ENCODE measurements at places on chromosomes 7 and 10.

- no peaks in the 10 kb centered on the region for H3K4me1 ChIP-seq
- no peaks in the 10 kb centered on the region for H3K27me3 ChIP-seq
- DNase-seq: no peak
- no peaks in the 10 kb centered on the region for H3K36me3 ChIP-seq
- H3K4me3 ChIP-seq: no peak overlapping the region
Measured at GRCh38 chr7:81709836-81710235, 60.0 kb downstream of the HGF start.

DNA sequence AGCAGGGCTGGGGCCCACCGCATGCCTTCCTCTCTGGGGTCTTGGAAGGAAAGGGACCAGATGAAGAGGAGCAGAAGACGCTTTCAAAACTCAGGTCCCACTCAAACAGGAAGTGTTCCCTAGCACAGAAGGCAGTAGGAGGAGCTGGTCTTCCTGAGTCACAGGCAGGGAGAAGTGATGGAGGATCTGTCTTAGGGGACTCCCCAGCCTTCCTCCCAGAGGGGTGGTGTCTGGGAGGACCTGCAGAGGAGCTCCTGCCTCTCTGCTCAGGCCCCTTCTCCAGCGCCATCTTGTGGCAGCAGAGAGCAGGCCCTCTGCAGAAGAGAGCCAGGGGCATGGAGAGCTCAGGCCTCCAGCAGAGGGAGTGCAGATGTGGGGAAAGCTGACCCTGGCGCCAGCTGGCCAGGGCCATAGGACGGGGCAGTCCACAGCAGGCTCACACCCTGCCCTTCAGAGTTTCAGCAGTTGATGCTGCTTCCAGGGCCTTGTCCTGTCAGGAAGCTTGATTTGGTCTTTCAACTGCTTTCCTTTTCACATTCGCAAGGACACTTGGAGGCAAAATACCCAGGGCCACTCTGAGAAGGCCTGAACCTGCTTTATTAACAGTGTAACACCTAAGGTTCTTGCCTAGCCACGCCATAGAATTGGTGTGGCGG, 62.2 kb upstream of the TARP start:
- DNase-seq: peak; percentile 87
- no peaks in the 10 kb centered on the region for H3K27me3 ChIP-seq
- peaks cover 47% of the 10 kb centered on the region for H3K4me1 ChIP-seq

- H3K27me3 ChIP-seq: peaks cover 26% of the 10 kb centered on the region
- DNase-seq: no peak
- H3K4me1 ChIP-seq: no peaks in the 10 kb centered on the region
Measured at GRCh38 chr7:73382934-73383503, 50.6 kb upstream of the FZD9 start.

DNA sequence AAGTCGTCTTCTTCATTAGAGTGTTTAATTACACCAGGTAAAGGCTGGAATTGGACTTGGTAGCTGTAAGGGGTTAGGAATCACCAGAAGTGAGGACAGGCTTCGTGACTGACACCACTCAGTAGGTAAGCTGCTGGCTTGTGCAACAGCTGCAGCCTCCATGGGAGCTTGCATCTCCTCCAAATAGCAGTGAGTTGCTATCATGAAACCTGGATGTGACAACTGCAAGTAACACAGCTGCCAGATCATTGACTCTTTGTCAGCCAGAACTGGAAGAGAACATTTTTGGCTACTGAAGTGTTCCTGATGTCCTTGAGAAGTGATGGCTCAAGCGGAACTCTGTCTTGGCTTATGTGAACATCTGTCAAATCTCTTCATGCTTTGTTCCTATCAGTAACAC, 64.1 kb upstream of the MSRB2 start:
- H3K4me1 ChIP-seq: no peaks in the 10 kb centered on the region
- no peaks in the 10 kb centered on the region for H3K36me3 ChIP-seq
- DNase-seq: no peak
- H3K4me3 ChIP-seq: no peak overlapping the region
- no peak overlapping the region for H3K27ac ChIP-seq
- no peaks in the 10 kb centered on the region for H3K27me3 ChIP-seq

DNA sequence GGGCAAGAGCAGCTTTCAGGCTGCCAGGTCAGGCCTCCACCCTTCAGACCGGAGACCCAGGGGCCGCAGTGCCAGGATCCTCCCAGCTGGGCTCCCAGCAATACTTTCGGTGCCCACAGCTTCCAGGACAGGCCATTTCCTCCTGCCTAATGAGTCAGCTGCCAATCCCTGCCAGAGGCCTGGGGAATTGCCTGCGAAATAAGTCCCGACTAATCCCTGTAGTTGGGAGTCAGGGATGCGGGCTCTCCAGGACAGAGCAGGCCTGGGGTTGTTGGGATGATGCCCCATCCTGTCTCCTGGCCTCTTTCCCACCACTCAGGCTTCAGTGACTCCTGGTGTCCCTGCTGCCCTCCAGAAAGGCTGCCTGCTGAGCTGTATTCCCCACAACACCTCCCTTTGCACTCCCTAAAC, 143.5 kb upstream of the UNC5B start:
- no peak overlapping the region for H3K27ac ChIP-seq
- no peaks in the 10 kb centered on the region for H3K27me3 ChIP-seq
- peaks cover 21% of the 10 kb centered on the region for H3K4me1 ChIP-seq
- no peaks in the 10 kb centered on the region for H3K36me3 ChIP-seq
- H3K4me3 ChIP-seq: no peak overlapping the region

GRCh38 chr7:3138997-3139396, 95.3 kb upstream of the CARD11 start:
- no peak overlapping the region for H3K4me3 ChIP-seq
- H3K36me3 ChIP-seq: no peaks in the 10 kb centered on the region
- DNase-seq: no peak
- no peaks in the 10 kb centered on the region for H3K4me1 ChIP-seq
- no peak overlapping the region for H3K27ac ChIP-seq

- no peak overlapping the region for H3K27ac ChIP-seq
- H3K36me3 ChIP-seq: no peaks in the 10 kb centered on the region
- H3K27me3 ChIP-seq: no peaks in the 10 kb centered on the region
- no peaks in the 10 kb centered on the region for H3K4me1 ChIP-seq
- no peak for DNase-seq
- H3K4me3 ChIP-seq: no peak overlapping the region
Measured at GRCh38 chr10:91366704-91367103, 43.4 kb upstream of the HECTD2 start.

GRCh38 chr7:3232228-3232627, 68.8 kb upstream of the SDK1 start:
- H3K4me3 ChIP-seq: no peak overlapping the region
- no peaks in the 10 kb centered on the region for H3K27me3 ChIP-seq
- no peak overlapping the region for H3K27ac ChIP-seq

- H3K4me3 ChIP-seq: no peak overlapping the region
- H3K4me1 ChIP-seq: no peaks in the 10 kb centered on the region
- H3K27me3 ChIP-seq: no peaks in the 10 kb centered on the region
- H3K27ac ChIP-seq: no peak overlapping the region
- DNase-seq: no peak
Measured at GRCh38 chr7:124152859-124153692, 120.2 kb upstream of the TMEM229A start.

- no peaks in the 10 kb centered on the region for H3K4me1 ChIP-seq
- H3K4me3 ChIP-seq: no peak overlapping the region
- DNase-seq: no peak
- H3K36me3 ChIP-seq: no peaks in the 10 kb centered on the region
- H3K27ac ChIP-seq: no peak overlapping the region
Measured at GRCh38 chr7:41027428-41028115, 675.3 kb downstream of the INHBA start.

GRCh38 chr10:70568781-70569495, 33.6 kb downstream of the PRF1 start:
- H3K4me1 ChIP-seq: no peaks in the 10 kb centered on the region
- H3K27ac ChIP-seq: no peak overlapping the region
- H3K27me3 ChIP-seq: no peaks in the 10 kb centered on the region
- H3K36me3 ChIP-seq: no peaks in the 10 kb centered on the region

All from thymus (tissue), 14 donors.